ENCODE measurements at places on chromosomes 11 and 22.

DNA sequence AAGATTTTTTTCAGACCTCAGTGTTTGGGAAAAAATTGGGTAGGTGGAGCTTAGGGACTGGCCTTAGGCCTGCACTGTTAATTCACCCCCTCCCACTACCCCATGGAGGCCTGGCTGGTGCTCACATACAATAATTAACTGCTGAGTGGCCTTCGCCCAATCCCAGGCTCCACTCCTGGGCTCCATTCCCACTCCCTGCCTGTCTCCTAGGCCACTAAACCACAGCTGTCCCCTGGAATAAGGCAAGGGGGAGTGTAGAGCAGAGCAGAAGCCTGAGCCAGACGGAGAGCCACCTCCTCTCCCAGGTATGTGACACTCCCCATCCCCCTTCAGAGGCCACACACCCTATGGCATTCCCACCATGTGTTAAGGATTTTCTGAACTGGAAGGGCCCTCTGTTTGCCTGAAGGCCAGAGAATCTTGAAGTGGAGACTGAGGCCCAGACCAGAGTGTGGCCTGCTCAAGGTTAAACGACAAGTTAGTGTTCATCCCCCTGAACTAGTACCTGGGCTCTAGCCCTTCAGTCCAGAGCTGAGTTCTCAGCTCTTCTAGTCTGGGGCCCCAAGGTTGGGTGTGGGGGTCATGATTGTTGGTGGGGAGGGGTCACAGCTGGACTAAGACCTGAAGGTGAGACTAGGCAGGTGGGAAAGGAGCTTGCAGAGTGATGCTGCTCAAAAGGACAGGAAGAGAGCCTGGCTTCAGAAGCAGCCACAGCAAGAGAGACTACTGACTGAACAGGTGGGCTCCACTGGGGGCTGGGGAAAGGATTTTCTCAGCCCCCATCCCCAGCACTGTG lies 2.3 kb upstream of the FOLR1 start:
- no peak for DNase-seq

DNA sequence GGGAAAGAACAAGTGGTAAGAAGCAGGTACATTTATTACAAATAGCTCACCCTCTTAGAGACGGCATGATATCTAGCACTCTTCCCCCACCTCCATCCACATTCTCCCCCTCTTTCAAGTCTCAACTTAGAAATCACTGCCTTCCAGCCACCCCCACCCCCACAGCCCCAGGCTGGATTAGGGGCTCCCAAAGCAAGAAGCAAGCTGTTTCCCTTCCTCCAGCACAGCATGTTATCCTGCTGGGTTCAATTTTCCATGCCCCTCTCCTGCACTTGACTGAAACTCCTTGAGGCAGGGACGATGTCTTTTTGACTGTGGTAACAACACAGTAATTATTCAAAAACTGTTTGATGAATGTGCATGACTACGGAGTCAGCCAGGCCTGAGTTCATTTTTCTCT lies 350.7 kb downstream of the LARGE1 start:
- no peak for DNase-seq

GRCh38 chr11:71112990-71113389 lies 139.4 kb downstream of the SHANK2 start:
- no peak for DNase-seq

DNA sequence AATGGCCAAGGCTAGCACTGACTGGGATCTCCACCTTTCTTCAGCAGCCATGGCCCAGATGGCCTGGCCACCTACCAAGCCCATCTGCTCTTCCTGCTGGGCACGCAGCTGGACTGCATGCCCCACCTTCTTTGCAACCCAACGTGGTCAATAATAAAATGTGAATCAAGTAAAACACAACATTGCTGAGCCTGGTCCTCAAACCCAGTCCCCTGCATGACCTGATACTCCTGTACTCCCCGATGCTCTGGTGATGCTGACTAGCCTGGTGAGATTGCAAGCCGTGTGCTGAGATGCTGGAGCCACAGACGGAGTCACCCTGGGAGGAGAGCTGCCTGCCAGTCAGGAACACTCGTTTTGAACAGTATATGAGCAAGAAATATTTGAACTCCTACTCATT lies 34.0 kb downstream of the PARVG start:
- no peak for DNase-seq

GRCh38 chr11:78131956-78132355 lies 7.5 kb downstream of the ALG8 start:
- DNase-seq: no peak

- DNase-seq: no peak
These were observed 103.6 kb downstream of the NECTIN1 start for GRCh38 chr11:119625206-119625978.

GRCh38 chr11:1202154-1202775 lies 20.6 kb upstream of the MUC5B start:
- DNase-seq: peak; percentile 5

DNA sequence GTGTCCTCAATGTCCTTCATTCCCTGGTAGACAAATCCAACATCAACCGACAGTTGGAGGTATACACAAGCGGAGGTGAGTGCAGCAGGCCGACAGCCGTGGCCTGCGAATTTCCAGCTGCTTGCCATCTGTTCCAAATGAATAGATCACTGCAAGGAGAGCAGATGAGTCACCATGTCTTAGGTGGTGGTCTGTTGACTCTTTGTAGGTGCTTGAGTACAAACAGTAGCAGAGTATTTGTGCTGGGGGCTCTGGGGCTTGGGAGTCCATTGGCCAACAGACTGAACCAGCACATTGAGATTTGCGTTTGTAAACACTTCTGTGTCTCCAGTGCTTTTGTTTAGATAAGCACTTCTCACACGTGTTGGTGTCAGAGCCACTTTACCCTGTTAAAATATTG lies 21.1 kb downstream of the EIF3L start:
- DNase-seq: no peak

GRCh38 chr11:2564008-2564530 lies 119.3 kb downstream of the KCNQ1 start:
- no peak for DNase-seq

- no peak for DNase-seq
These were observed 241.6 kb upstream of the CADM1 start for GRCh38 chr11:115745610-115746512.

DNA sequence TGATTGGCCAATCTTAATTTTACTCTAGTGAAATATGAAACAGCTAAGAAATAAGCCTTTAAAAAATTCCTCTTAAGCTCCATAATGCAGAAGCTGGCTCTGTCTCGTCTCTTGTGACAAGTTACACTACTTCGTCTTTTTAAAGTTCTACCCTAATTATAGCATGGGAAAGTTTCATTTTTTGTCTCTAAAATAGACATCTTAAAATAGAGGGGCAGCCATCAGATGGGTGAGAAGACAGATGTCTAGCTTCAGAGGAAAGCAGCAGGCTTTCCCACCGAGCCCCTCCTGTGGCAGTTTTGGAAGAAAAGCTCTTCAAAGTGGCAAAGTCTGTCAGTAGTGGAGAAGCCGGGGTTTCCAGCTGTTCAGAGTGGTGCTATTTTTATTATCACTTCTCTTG lies 39.5 kb downstream of the XRRA1 start:
- DNase-seq: no peak

- no peak for DNase-seq
These were observed 111.0 kb downstream of the RBFOX2 start for GRCh38 chr22:35917651-35918050.

- DNase-seq: no peak
These were observed 9.3 kb downstream of the SLC37A2 start for GRCh38 chr11:125072218-125072960.

GRCh38 chr11:4044976-4045646 lies 49.5 kb upstream of the RRM1 start:
- DNase-seq: no peak

DNA sequence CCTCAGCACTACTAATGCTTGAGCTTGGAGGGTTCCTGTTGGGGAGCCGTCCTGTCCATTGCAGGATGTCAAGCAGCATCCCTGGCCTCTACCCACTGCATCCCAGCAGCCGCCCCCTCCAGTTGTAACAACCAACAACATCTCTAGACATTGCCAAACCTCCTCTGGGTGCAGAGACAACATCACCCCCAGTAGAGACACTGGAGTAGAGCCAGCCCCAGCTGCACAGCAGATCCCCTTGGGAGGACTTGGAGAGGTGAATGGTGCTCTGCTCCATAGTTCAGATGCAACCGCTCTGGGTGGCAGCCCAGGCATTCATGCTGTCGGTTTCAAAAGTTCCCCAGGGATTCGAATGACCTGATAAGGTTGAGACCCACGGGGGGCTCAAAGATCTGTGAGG lies 259.0 kb downstream of the MN1 start:
- no peak for DNase-seq

DNA sequence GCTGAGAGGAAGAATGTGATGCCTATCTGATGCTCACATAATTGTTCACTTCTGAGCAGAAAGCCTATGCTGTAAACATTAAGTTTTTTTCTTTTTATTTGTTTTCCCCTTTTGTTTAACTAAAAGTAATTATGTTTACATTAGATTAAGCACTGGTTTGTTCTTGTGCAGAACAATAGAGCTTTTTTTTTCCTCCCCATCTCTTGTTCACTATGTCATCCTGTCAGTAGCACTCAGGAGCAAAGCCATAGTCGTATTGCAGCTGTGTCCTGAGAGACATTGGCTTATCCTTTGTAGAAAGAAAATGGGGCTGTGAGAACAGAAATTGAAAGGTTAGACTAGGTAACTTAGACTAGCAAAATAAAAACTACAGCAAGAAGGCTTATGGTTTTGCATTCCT lies 301.8 kb upstream of the RAG2 start:
- no peak for DNase-seq

GRCh38 chr11:21761000-21761399 lies 431.9 kb upstream of the ANO5 start:
- DNase-seq: no peak

GRCh38 chr22:45235101-45235777 lies 5.5 kb downstream of the KIAA0930 start:
- no peak for DNase-seq

- DNase-seq: no peak
These were observed 22.3 kb downstream of the SHANK3 start for GRCh38 chr22:50694766-50695420.

DNA sequence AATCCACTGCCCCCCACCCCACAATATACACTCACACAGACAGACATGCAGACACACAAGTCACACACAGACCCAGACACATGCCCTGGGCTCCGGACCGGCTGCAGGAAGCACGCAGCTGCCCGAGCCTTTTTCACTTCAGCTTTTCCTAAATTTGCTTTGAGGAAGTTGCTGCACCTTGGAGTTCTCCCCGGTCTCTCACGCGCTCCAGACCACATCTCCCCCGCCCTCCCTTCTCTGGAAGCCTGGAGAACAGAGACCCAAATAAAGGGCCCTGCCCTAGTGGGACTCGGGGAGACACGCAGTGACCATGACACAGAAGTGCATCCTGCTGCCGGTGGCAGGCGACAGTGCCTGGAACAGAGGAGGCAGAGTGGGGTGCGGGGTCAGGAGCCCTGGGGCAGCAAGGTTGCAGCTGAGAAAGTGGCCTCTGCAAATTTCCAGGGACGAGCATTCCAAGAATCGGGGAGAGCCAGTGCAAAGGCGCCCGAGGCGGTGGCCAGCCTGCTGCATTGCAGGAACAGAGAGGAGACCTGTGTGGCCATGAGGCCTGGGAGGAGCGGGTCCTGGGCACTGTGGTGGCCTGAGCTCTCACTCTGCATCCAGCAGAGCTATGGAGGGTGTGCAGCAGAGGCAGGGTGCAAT lies 19.1 kb downstream of the RPL3 start:
- DNase-seq: no peak

DNA sequence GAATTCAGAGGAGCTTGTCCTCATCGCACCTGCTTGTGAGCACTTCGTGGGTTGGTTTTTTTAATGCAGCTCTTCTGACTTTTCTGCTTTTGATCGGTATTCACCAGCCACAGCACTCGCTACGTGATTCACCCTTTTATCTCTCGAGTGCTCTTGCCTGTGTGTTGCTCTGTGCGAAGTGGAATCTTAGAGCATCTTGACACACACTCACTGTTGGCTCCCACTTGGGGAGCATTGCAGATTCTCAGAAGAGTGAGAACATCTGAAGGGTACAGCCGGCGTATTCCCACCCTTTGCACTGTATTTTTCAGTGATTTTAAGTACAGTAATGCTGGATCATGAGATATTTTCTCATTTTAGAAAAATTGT lies 10.9 kb downstream of the TNNT3 start:
- DNase-seq: no peak

DNA sequence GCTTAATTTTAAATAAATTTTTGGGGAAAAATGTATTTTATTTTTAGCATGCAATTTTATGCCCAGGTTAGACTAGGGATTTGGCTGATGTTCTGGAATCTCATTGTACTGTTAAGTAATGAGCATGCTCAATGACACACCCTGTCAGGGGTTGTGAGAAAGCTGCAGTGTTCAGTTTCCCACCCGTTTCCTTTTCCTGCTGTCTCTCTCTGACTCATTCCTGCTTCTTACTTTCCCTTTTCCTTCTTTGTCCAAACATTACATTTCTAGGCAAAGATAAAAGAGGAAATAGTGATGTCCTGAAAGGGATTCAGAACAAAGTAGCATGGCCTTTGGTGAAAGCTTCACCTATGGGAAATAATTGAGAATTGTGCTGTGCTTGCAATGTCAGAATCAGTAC lies 22.7 kb downstream of the OOSP3 start:
- peak; percentile 98 for DNase-seq

GRCh38 chr11:59158206-59159068 lies 13.5 kb upstream of the DTX4 start:
- peak; percentile 45 for DNase-seq

GRCh38 chr11:1460396-1460985 lies 26.1 kb downstream of the MOB2 start:
- no peak for DNase-seq

GRCh38 chr22:22031183-22031945 lies 48.8 kb upstream of the TOP3B start:
- no peak for DNase-seq

- no peak for DNase-seq
These were observed 14.1 kb downstream of the HRAS start for GRCh38 chr11:521177-521688.

DNA sequence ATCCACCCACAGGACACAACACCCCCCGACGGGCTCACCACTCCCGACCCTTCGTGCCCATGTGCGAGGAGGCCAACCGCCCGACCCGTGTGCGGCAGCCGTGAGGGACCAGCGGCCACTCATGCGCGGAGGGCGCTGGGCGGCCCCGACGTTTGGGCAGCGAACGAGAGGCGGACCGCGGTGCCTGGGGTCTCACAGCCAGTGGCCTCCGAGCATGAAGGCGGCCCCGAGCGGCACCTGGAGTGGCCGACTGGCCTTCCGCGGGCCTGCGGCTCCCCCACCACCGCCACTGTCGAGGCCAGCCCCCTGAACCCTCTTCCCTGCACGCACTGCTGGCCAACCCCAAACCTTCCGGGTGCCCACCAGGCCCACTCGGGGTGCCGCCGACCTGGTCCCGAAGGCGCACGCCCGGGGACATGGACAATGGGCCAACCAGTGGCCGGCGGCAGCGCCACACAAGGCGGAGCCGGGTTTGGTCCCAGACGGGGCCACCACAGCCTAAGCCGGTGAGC lies 4274.9 kb upstream of the OR11H1 start:
- DNase-seq: no peak

- peak; percentile 46 for DNase-seq
These were observed 28.8 kb downstream of the TBC1D22A start for GRCh38 chr22:46791201-46791731.

- no peak for DNase-seq
These were observed 18.6 kb downstream of the KCNC1 start for GRCh38 chr11:17753153-17753552.
